Foreskin melanocyte (primary cell): ENCODE measurements at places on chromosomes 2 and 18.

GRCh38 chr2:33704406-33704855 is 105.3 kb upstream of the FAM98A start:
- DNase-seq = peak; percentile 13

- DNase-seq = no peak
Measured at GRCh38 chr2:16656784-16657391, 8.7 kb downstream of the CYRIA start.

DNA sequence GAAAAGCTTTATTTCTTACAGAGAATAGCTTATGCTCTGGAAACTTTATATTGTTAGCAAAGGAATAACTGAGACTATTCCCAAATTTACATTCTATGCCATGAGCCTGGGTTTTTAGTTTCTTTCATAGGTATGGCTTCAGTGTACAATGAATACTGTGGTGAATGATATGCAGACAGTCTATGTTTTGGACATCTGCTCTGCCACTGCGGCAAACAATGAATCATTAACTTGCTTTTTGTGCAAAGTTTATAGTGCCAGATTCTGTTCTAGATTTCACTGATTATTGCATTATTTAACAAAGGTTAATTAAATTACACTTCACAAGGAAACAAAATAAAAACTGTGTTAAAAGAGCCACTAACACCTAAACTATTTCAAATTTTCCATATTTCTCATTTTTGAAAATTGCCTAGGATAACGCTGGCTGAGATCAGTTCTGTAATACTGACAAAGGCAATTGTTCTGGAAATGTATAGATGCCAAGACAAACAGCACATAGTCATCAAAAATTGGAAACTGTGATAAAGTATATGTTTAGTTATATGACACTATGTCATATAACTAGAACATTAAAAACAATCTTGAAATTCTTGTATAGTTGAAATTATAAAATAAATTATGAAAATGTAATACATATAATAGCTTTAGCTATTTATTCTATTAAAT is 74.7 kb downstream of the ITSN2 start:
- no peak for DNase-seq

GRCh38 chr2:140356697-140357096 is 1576.5 kb upstream of the NXPH2 start:
- DNase-seq = no peak

DNA sequence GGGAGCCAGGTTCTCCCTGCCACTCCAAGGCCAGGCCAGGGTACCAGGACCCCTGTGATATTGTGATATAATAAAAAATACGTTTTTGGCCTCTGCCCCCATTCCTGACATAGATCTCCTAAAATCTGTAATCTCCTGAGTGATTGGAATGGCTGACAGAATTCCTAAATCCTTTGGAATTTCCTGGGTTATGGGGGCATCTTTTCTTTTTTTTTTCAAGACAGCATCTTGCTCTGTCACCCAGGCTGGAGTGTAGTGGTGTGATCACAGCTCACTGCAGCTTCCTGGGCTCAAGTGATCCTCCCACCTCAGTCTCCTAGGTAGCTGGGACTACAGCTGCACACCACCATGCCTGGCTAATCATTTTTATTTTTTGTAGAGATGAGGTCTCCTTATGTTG is 26.2 kb upstream of the TUBB6 start:
- DNase-seq = no peak

DNA sequence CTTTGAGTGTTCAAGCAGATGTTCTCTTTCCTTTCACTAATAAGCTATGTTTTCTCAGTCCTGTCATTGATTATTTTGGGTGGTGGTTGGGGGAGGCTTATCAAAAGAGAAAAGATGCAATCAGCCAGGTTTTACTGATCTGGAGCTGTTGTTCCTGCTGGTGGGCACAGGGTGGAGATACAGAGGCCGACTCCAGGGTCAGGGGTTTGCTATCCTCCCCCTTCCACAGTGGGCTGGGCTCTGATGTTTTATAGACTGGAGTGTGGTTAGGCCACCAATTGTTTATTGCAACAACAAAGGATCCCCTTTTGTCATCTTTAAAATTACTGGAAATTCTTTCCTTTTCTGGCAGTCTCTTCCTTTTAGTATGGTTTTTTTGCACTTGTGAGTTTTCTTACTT is 120.5 kb downstream of the TANC1 start:
- no peak for DNase-seq

DNA sequence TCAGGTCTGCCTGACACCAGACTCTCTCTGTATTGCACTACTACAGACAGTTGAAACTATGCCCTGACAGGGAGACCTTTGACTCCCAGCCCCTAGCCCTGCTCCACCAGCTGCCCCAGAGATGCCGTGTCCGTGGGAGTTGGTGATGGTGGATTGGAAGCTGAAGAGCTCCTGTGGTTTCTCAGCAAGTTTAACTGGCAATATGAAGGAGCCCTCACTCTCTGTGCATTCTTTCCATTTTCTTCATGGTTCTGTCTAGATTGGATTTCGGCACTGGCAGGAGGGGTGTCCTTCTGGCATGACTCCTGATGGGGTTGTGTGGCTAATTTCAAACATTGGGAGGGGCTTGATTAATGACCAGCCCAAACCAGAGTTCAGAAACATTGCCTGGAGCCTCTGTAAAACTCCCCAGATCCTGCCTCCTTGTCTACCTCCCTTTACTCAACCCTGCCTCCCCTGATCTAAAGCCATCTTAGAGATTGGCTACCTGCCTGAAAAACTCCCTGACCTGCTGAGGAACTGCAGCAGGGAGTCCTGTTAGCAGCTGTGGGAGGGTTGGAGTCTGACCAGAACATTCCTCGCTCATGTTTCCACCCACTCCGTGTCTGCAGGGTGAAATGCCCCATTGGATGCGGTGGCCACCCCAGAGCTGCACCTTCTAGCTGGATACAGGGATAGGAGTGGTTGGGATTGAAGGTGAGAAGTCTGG is 206.9 kb upstream of the SPRED2 start:
- DNase-seq = no peak

DNA sequence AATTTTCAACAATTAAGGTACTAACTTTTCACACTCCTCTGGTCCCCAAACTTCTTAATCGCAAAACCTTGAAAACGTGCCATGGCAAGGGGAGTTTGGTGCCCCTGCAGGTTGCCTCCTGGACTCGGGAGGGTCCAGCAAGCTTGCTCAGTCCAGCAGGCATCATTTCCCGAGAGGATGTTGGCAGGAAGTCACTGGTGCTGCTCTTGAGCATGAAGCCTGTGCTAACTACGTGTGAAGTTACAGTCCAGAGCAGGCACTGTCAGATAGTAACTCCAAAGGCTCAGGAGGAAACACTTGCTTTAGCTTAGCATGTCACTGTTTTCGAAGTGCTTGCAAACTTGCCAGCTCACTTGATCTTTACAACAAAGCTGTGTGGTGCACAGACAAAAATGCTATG is 215.4 kb downstream of the MYCN start:
- no peak for DNase-seq

- DNase-seq = peak; percentile 42
Measured at GRCh38 chr2:6352906-6353515, 512.7 kb downstream of the CMPK2 start.

GRCh38 chr2:206619011-206619410 is 23.3 kb upstream of the FAM237A start:
- DNase-seq = no peak

DNA sequence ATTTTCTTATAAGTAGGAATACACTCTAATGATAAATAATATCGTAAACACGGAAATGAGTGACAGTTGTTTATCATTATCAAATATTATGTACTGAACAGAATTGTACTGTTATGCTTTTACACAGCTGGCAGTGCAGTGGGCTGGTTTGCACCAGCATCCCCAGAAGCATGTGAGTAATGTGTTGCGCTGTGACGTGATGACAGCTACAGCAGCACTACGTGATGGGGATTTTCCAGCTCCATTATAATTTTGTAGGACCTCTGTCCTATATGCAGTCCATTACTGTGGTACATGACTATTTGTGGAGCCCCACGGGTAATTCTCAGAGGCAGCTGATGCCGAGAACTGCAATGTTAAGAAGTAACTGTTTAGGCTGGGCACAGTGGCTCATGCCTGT is 77.3 kb upstream of the ATG16L1 start:
- no peak for DNase-seq

GRCh38 chr2:160299540-160299939 is 99.5 kb upstream of the ITGB6 start:
- no peak for DNase-seq

GRCh38 chr18:79520478-79521390 is 125.0 kb downstream of the NFATC1 start:
- no peak for DNase-seq

GRCh38 chr2:66541646-66542045 is 106.7 kb downstream of the MEIS1 start:
- peak; percentile 20 for DNase-seq

DNA sequence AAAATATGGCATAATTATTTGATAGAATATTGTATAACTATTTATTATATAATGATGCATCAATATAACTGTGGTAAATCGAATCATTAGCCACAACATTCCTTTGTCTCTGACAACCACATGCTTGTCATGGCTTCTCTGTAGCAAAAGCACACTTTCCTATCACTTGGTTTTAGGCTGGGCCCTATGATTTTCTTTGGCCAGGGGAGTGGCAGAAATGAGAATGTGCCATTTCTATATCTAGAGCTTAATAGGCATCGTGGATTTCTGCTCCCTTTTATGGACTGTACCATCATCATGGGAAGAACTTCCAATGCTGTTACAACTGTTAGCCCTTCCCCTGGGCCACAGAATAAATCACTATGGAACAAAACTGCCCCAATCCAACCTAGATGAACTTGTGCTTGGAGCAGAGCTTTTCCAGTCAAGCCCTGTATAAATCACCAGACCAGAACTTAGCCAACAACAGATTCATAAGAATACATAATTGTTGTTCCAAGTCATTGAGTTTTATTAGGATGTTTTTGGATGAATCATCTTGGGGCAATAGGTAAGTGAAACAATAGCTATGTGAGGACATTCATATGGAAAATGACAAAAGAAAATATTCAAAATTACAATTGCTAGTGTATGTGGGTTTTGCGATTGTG is 715.8 kb downstream of the ERBB4 start:
- no peak for DNase-seq

DNA sequence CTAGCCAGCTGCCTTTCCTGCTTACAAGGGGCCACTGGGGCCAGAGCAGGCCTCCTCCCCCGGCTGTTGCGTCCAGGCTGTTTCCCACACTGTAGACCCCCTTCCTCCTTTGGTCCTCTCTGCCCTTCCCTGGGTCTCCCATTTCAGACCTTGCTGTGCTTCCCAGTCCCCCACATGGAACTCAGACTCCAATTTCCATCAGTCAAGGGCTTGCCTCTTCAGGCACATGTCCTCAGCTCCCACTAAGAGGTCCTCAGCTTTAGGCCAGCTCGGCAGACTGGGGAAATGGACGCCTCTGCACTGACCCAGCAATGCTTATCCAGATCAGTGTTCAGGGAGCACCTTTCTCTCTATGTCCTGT is 98.0 kb upstream of the BZW1 start:
- DNase-seq = no peak

- DNase-seq = no peak
Measured at GRCh38 chr2:140067661-140068060, 1287.5 kb upstream of the NXPH2 start.

DNA sequence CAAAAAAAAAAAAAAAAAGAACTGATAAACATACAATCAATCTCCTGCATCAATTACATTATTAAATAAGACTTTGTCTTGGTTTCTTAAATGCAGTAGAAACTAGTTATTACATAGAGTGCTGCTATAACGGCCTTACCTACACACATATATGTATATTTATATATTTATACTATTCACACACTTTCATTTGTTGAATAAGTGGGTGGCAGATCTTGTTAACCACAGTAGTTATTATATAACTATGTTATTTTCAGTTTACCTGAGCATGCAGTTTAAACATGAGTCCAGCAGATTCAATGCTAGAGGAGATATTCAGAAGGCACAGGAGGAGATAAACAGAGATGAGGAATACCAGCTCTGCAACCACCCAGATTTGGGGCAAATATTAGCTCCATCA is 81.5 kb upstream of the CD226 start:
- no peak for DNase-seq

- DNase-seq = no peak
Measured at GRCh38 chr2:23690421-23691105, 236.4 kb downstream of the ATAD2B start.

DNA sequence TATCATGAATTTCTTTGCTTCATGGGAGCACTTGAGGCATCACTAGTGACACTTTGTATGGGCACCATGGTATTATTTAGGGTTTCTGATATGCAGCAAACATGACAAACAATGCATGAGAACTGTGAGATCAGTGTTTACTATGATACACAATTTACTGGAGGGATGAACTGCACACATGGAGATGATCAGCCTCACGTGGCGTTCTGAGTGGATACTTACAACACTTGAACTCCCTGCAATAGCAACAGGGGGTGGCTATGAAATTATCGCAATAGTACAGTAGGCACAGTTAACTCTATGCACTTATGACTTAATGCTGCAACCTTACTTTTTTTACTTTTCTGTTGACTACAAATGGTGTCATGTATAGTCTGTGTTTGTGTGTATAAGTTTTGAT is 18.5 kb upstream of the UGT1A8 start:
- no peak for DNase-seq

GRCh38 chr2:53448086-53448485 is 319.5 kb upstream of the CHAC2 start:
- no peak for DNase-seq

DNA sequence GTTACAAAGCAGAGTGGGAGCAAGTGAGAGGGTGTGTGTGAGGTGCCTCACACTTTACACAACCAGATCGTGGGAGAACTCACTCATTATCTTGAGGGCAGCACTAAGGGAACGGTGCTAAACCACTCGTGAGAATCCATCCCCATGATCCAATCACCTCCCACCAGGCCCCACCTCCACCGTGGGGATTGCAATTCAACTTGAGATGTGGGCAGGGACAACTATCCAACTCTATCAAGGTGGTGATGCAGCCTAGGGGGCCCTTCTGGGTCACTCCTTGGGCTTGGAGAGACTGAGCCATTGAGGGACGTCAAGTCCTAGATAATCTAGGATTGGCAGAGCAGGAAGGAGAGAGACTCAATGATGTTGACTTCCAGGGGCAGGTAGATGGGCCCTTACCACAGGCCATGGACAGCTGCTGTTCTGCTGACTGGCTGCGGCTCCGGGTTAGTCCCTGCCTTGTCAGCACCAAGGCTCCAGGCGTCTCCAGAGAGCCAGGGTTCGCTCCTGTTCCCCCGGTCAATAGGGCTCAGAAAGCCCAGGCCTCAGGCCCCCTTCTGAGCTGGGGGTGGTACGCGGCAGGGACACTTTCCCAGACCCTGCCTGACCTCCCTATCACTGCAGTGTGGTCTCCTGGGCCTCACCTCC is 193.2 kb upstream of the HS6ST1 start:
- DNase-seq = no peak

- DNase-seq = no peak
Measured at GRCh38 chr18:5973099-5973498, 77.8 kb upstream of the TMEM200C start.
